ENCODE measurements at places on chromosomes 5 and 9.

DNA sequence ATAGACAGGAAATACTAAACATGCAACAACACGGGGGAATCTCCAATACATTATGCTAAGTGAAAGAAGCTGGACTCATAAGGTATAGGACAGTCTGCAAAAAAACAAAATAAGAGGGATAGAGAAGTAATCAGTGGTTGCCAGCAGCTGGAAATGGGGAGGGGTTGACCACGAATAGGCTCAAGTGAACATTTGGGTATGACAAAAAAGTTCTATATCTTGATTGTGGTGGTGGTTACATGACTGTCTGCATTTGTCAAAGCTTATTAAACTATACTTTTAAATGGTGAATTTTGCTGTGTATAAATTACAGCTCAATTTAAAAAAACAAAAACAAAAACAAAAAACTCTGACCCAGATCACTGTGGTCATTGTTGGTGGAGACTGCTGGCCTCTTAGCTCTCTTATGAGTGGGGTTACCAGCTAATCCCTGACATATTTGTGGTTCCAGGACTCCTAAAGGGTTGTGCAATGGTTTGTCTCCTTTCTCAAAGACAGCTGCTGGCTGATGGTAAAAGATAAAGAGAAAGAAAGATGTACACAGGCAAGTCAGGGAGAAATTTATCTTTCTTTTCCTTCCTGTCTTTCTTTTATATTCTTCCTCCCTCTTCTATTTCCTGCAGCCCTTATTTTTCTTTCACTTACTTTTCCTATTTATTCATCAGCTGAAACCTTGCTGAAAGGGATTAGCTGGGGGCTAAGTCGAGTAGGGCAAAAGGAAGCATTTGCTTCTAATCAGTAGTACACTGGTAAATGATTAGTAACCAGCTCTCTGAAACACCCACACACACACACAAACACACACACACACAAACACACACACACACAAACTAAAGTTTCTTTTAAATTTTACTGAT lies 42.6 kb upstream of the APC start:
- DNase-seq, result no peak
- no peak overlapping the region for H3K4me3 ChIP-seq
- H3K27ac ChIP-seq, result no peak overlapping the region

- no peak overlapping the region for H3K27ac ChIP-seq
- H3K27me3 ChIP-seq, result peaks cover 16% of the 10 kb centered on the region
- H3K4me1 ChIP-seq, result peaks cover 5% of the 10 kb centered on the region
Observed at GRCh38 chr9:108603141-108603540, 252.6 kb downstream of the ACTL7B start.

- peaks cover 6% of the 10 kb centered on the region for H3K36me3 ChIP-seq
- no peak overlapping the region for H3K27ac ChIP-seq
- no peak for DNase-seq
- H3K27me3 ChIP-seq, result no peaks in the 10 kb centered on the region
- peaks cover 18% of the 10 kb centered on the region for H3K4me1 ChIP-seq
- no peak overlapping the region for H3K4me3 ChIP-seq
Observed at GRCh38 chr9:112558476-112558875, 71.8 kb downstream of the KIAA1958 start.

DNA sequence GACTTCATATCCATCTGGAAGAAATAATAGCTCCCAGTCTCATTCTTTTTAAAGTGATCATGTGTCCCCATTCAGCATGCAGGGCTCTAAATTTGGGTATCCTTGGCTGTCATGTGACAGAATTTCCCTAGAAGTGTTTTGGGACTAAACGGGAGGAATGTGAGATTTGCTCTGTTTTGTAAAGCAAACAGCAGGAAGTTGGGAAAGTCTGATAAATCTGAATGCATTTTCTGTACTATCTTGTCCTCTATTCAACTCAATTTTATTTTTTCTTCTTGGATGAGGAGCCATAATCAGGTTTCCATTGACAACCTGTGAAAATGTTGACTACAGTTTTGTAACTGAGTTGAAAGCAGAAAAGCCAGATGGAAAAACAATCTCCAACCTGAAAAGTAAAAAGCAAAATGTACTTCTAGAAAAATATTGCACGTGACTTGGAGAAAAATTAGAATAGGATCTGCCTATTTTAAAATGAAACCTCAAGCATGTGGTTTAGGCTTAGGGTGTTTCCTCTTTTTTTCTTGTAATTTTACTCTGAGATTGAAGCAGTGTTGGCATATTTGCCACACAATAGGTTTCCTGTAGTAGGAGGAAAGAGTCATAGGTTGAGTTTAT lies 76.2 kb upstream of the IL6ST start:
- H3K27ac ChIP-seq, result peak overlapping the region; percentile 89
- no peaks in the 10 kb centered on the region for H3K27me3 ChIP-seq
- DNase-seq, result no peak

GRCh38 chr9:98043915-98044314 lies 12.6 kb upstream of the NANS start:
- peaks cover 12% of the 10 kb centered on the region for H3K27me3 ChIP-seq
- no peak overlapping the region for H3K27ac ChIP-seq
- H3K36me3 ChIP-seq, result no peaks in the 10 kb centered on the region
- H3K4me1 ChIP-seq, result no peaks in the 10 kb centered on the region
- no peak overlapping the region for H3K4me3 ChIP-seq

All from mesothelial cell of epicardium (in vitro differentiated cells).